GM12891 (cell line): ENCODE measurements at places on chromosomes 1 and 21.

- DNase-seq: no peak
Observed at GRCh38 chr21:28590676-28591075, 402.0 kb downstream of the LTN1 start.

DNA sequence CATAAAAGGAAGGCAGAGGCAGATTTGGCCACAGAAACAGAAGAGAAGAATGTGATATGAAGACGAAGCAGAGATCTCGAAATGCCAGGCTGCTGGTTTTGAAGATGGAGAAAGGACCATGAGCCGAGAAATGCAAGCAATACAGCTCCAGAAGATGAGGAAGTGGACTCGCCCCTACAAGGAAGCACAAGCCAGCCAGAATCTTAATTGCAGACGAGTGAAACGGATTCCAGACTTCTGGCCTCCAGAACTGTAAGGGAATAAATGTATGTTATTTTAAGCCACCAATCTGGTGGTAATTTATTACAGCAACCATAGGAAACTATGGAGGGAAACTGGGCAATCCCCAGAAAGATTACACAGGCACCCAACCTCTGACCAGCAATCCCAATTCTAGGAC, 24.1 kb downstream of the TARBP1 start:
- no peak for DNase-seq

GRCh38 chr1:240338837-240339236, 247.2 kb downstream of the FMN2 start:
- no peak for DNase-seq

- DNase-seq: no peak
Observed at GRCh38 chr1:232183802-232184201, 446.1 kb downstream of the SIPA1L2 start.

- no peak for DNase-seq
Observed at GRCh38 chr1:12231276-12231595, 1.4 kb downstream of the VPS13D start.

GRCh38 chr1:26469558-26469957, 2.7 kb upstream of the HMGN2 start:
- no peak for DNase-seq

- DNase-seq: no peak
Observed at GRCh38 chr1:108816049-108816893, 40.6 kb downstream of the AKNAD1 start.

DNA sequence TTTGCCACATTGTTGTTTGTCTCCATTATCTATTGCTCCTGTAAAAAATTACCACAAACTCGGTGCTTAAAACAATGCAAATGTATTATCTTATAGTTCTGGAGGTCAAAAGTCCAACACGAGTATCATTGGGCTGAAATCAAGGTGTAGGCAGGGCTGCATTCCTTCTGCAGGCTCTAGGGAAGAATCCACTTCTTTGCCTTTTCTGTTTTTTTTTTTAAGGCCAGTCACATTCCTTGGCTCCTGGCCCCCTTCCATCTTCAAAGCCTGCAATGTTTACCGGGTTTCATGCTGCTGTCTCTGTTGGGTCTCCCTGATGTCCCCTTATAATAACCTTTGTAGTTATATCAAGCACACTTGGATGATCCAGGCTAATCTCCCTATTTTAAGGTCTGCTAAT, 212.7 kb downstream of the PTBP2 start:
- no peak for DNase-seq

- DNase-seq: no peak
Observed at GRCh38 chr21:26273686-26274313, 103.2 kb upstream of the APP start.

- peak; percentile 70 for DNase-seq
Observed at GRCh38 chr1:3482378-3482849, 27.9 kb downstream of the ARHGEF16 start.

- no peak for DNase-seq
Observed at GRCh38 chr1:59055908-59056719, 240.8 kb upstream of the FGGY start.

- no peak for DNase-seq
Observed at GRCh38 chr1:213452501-213452900, 401.5 kb downstream of the RPS6KC1 start.

DNA sequence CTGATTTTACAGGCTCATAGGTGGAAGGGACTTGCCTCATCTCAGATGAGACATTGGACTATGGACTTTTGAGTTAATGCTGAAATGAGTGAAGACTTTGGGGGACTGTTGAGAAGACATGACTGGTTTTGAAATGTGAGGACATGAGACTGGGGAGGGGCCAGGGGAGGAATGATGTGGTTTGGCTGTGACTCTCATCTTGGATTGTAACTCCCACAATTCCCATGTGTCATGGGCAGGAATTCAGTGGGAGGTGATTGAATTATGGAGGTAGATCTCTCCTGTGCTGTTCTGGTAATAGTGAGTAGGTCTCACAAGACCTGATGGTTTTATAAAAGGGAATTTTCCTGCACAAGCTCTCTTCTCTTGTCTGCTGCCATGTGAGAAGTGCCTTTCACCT, 20.8 kb downstream of the SCYL3 start:
- DNase-seq: no peak

- no peak for DNase-seq
Observed at GRCh38 chr1:158161446-158161845, 19.2 kb upstream of the CD1D start.

DNA sequence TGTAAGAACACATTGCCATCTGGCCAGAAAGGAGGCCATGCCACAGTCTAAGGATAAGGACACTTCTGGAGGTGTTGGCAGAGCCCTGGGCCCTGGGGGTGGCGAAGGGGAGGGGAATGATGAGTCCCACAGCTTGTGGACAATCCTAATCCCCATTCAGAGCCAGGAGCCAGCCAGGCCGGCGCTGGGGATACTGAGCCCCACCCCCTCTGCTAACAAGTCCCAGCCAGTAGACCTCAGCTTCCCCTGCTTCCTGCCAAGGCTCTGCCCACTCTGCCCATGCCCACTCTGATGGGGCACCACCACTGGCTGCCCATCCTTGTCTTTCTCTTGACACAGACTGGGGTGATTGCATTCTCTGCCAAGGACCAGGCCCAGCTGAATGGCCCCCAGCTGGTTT, 71.9 kb downstream of the NAV1 start:
- DNase-seq: no peak

GRCh38 chr1:156140879-156141707, 12.3 kb upstream of the SEMA4A start:
- DNase-seq: no peak

DNA sequence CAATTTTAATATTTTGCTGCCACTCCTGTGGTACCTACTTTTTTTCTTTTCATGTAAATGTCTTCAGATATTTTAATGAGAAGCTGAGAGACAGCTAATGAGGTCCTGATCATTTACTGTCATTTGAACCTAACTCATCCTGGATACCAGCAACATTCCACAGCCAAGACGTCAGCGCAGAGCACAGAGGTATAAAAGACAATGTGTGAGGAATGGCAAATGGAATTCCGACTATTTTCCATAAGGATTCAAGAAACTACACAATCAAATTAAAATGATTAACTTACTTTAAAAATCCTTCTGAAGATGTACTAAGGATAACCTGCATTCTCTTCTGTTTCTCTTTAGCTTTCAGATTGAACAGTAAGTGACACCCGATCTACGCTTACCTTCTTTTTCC, 38.8 kb downstream of the HEATR1 start:
- DNase-seq: no peak

DNA sequence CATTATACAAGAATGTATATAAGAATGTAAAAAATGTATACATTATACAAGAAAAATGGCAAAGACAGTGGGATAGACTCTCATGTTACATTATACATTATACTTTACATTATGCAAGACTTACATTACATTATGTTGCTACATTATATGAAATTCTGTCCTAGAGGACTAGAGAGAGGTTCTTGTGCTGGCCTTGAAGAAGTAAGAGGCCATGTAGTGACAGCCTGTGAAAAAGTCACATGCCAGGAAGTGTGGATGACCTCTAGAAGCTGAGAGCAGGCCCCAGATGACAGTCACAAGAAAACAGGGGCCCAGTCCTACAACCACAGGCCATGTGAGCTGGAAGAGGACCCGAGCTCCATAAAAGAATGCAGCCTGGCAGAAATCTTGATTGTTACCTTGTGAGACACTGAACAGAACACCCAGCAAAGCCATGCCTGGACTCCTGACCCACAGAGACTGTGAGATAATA, 30.5 kb upstream of the AHCYL1 start:
- DNase-seq: no peak

GRCh38 chr1:41648844-41649243, 164.4 kb upstream of the EDN2 start:
- DNase-seq: no peak

- no peak for DNase-seq
Observed at GRCh38 chr21:26159869-26160268, 10.7 kb downstream of the APP start.

- no peak for DNase-seq
Observed at GRCh38 chr1:145782272-145783099, 41.4 kb downstream of the RNF115 start.

GRCh38 chr1:43344267-43344850, 6.7 kb downstream of the MPL start:
- no peak for DNase-seq

- DNase-seq: no peak
Observed at GRCh38 chr1:212614453-212615200, 6.1 kb downstream of the ATF3 start.

- no peak for DNase-seq
Observed at GRCh38 chr1:82788038-82788437, 987.3 kb downstream of the ADGRL2 start.

DNA sequence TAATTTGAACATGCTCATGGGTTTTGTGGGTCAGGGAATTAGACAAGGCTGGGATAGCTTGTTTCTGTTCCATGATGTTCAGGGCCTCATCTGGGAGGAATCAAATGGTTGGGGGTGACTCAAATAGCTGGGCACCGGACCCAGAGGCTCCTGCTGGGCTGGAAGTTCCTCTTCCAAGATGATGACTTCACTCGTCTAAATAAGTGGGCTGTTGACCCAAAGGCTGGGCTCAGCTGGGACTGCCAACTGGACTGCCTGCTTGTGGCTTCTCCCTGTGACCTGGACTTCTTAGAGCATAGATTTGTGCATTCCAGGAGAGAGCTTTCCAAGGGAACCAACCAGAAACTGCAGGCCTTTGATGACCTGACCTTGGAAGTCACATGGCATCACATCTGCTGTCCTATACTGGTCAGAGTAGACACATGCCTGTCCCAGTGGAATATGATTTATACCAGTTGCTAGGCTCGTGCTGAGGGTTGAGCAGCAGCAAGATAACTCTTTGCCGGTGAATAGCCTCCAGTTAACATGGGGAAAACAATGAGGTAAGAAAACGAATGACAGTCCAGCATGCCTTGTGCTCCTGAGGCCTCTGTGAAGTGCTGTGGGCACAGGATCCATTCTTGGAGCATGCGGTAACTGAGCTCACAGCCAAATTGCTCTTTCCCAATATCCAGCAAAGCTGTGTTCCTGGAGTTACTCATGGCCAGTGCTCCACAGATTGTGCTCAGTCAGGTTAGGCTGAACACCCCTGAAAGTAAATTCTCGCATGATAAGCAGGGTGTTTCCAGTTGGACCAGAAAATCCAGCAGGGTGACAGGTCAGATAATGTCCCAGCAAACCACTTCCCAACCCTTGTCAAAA, 272.9 kb upstream of the TMEM51 start:
- DNase-seq: no peak

DNA sequence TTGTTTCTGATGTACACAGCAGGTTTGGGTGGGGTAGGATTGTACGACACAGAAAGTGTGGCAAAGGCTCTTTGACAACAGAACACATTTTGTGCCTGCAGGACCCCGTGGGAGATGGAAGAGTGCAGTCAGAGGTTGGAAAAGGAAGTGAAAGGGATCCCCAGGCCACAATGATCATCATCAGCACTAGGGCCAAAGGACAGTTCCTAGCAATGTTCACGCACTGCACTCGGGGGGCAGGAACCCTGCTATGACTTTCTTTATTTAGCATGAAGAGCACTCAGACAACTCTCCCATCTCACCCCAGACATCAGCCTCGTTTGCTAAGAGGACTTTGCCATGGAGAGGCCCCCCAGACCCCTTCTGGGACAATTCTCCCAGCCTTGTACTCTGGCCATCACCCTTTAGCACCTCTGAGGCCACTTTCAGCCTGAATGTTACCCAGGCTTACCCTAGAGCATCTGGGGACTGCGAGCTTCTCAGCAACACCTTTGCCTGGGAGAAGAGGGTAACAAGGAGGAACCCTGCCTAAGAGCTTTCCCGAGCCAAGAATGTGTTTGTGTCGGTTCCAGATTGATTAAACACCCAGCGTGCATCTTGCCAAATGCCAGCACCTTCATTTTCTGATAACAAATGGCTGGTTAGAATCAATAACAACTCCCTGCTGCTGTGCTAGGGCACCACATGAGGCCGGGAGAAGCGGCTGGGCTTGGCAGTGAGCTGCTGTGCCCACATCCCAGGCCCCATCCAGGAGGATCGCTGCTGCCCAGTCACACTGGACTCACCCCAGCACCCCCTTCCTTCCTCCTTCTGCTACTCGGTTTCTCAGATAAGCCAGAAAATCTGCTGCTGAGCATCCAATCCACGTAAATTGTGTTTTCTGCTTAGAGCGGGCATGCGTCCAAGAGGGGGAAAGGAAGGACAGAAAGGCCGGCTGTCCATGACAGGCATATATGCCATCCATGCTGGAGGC, 633.1 kb downstream of the AJAP1 start:
- DNase-seq: no peak

- no peak for DNase-seq
Observed at GRCh38 chr1:244047621-244048255, 3.3 kb upstream of the ZBTB18 start.

DNA sequence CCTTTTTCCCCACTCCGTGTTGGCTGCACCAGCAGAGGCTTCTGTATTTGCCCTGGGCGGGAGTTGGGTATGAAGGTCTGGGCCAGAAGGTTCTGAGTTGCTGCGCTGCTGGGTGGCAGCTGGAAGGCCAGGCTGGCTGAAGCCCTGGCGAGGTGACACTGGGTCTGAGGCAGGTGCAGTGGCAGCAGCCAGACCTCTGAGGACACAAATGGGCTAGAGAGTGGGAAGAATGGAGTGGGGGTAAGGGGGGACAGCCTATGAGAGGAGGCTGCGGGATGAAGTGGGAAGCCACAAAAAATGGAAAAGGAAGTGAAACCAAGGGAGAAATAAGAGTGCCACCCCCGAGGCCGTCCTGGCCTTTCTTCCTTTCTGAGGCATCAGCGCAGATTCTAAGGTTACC, 53.2 kb downstream of the STX6 start:
- no peak for DNase-seq

DNA sequence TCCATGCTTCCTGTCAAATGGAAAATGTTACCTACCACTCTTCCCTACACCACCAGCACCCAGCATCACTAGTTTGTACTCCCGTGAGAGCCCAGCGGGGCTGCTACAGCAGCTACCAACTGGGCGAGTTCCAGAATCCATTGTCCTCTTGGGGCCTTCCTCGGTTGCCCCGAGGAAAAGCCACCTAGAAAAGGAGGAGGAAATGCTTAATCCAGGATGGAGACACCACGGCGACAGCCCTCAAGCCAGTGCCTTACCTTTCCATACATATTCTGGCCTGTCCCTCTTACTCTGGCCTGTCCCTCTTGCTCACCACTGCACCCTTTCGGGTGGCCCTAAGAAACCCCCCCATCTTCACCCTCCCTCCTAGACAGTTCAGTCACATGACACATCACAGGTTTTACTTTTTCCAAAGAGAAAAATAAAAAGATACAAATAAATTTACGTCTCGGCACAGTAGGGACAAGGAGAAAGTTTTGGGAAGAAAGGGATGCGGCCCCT, 478 bp downstream of the RIT1 start:
- no peak for DNase-seq

- no peak for DNase-seq
Observed at GRCh38 chr1:201444792-201445191, 23.3 kb upstream of the TNNI1 start.

- no peak for DNase-seq
Observed at GRCh38 chr1:30744060-30744756, 13.4 kb downstream of the LAPTM5 start.
